ENCODE measurements at places on chromosomes 1 and 21.

DNA sequence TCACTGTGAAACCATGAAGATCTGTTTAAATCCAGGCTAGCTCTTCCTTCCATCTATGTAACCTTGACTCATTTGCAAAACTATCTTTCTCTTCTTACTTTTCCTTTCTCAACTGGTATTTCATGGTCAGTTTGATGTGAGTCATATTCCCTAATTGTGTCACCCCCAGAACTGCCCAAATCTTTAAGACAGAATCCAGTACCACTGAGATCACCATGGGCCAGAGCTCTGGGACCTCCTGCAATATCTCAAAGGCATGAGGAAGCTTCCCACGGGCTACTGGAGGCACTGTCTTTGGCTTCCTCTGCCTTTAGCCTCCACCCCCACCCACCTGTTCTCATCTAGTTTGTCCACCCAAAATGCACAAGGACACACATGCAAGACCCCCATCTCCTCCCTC lies 274.4 kb upstream of the FMN2 start:
- DNase-seq = no peak

GRCh38 chr1:197961933-197962332 lies 44.8 kb downstream of the LHX9 start:
- no peak for DNase-seq

- no peak for DNase-seq
These were observed 15.5 kb upstream of the SNX27 start for GRCh38 chr1:151596166-151596953.

DNA sequence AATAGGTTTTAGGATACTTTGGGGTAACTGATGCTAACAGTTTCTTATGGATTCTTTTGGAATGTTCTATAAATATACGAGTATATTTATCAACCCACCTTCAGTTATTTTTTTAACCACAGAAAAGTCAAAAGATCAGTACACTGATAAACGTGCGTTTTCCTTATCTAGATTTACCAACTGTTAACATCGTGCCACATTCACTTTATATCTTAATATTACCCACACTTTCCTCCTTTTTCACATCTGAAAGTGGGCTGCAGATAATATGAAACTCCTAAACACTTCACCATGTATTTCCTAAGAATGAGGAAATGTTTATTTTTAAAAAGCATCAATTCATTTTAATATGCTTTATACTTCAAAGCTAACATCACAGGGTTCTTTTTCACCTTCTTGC lies 7.7 kb downstream of the ATF6 start:
- DNase-seq = no peak

- no peak for DNase-seq
These were observed 99.6 kb downstream of the ELAVL4 start for GRCh38 chr1:50208315-50208714.

- DNase-seq = no peak
These were observed 122.3 kb downstream of the TGFB2 start for GRCh38 chr1:218467101-218468072.

GRCh38 chr1:212612041-212612961 lies 3.7 kb downstream of the ATF3 start:
- DNase-seq = no peak

GRCh38 chr1:8628606-8629005 lies 188.8 kb downstream of the RERE start:
- DNase-seq = no peak

GRCh38 chr1:184212649-184213314 lies 161.3 kb downstream of the TSEN15 start:
- peak; percentile 64 for DNase-seq

- DNase-seq = no peak
These were observed 31.7 kb upstream of the DMRTA2 start for GRCh38 chr1:50454911-50455310.

DNA sequence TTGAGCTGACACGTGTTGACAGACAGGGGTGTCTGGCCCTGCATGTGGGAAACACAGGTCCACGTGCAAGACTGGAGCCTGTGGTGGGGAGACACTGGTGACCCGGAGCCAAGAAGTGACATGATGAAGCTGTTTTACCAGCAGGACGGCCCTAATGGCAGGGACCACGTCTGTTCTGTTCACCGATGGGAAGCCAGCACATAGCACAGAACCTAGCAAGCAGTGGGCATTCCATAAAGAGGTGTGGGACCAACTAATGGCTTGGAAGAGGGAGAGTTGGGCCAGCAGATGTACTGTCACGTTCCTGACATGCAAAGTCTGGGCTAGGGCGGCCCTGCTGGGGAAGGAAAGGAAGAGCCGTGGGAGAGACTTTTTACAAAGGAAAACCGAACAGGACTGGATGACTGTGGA lies 15.3 kb downstream of the NAV1 start:
- DNase-seq = no peak

Data from foreskin melanocyte (primary cell).